ENCODE measurements at places on chromosomes 6 and 20. TPM values are rescaled to one million over a fixed set of nuclear protein-coding genes. Genes with fewer than 3 reads are reported as not detected.

GRCh38 chr20:24693466-24694156 lies 224.2 kb downstream of the SYNDIG1 start:
- DNase-seq = no peak

DNA sequence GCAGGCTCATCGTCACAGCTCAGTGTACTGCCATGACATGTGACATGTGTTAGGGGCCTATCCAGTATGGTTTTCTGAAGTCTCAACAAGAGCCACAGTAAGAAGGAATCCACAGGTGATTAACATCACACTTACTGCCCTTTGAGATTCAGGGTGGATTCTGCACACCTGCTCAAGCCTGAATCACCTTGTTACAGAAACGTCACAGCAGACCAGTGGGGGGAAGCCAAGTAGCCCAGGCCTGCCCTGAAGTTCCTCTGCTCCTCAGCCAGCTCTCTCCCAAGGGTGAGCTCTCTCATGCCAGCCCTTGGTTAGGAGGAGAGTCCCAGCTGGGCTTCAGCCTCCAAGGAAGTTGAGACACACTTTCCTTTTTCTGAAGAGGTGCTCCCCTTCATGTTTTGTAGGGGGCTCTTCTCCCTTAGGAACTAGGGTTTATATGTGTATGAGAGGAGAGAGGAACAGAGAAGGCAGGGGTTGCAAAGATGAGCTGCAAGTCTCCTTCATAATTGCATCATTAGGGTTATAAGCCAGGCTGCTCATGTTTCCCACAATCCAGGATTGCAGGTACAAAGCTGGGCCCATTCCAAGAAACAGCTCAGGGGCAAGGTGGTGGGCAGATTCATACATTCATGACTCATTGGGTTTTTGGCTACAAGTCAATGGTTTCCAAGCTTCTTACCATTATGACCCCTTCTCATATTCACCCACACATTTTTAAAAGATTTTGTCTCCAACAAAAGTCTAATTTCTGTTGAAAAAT lies 11.6 kb downstream of the GSS start:
- no peak for DNase-seq

- no peak for DNase-seq
Measured at GRCh38 chr6:161486361-161487216, 212.7 kb upstream of the AGPAT4 start.

DNA sequence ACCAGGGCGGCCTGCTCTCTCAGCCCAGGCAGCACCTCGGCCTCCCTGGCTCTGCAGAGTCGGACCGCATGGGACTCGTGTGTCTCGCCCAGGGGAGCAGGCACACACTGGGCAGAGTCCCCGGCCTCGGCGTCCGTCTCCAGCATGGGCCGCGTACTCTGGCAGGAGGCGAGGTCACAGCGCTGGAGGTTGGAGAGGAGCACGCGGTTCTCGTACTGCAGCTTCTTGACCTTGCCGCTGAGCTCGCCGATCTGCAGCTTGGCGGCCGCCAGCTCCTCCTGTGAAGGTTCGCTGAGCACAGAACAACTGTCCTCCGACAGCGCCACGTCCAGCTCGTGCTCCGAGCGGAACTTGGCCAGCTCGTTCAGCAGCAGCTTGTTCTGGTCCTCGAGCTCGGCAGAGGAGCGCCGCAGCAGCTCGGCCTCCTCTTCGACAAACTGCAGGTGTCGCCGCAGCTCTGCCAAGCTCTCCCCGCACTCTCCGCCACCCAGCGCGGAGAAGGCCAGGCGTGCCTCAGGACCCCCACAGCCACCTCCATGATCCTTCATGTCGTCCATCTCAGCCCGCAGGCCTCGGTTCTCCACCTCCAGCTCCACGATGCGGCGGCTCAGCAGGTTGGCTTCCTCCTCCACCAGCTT lies 42.0 kb upstream of the DSN1 start:
- no peak for DNase-seq

DNA sequence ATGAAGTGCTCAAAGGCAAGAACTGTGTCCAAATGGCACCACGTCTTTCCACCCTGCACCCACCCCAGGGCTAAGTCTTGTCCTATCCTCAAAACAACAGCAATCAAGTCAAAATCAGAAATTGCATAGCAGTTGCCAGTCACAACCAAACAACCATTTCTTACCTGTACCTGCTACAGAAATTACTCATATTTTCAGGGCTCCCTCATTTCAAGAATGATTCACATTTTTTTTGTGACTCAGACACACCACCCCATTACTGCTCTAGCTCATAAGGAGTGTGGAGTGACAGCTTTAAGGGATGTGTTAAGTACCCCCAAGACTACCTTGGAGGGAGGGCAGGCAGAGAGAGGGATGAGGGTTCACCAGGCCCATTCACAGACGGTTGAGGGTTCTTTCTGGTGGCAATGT lies 111.7 kb downstream of the TRERF1 start:
- DNase-seq = no peak

DNA sequence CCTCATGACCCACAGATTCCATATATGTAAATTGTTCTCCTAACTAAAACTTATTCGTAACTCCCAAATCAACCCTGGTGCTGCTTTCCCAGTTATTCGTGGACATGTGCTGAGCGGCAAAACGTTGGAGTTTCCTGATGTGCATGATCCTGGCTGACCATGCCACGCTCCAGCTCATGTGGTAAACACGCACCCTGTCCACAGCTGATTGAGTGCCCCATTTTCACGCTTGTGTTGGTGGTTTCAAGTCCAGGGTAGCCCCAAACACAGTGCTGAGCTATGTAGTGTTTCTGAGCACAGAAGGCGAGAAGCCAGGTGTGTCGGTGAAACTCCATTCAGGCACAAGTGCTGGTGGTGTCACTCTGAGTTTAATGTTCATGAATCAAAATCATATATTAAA lies 19.1 kb upstream of the FOXC1 start:
- DNase-seq = no peak

DNA sequence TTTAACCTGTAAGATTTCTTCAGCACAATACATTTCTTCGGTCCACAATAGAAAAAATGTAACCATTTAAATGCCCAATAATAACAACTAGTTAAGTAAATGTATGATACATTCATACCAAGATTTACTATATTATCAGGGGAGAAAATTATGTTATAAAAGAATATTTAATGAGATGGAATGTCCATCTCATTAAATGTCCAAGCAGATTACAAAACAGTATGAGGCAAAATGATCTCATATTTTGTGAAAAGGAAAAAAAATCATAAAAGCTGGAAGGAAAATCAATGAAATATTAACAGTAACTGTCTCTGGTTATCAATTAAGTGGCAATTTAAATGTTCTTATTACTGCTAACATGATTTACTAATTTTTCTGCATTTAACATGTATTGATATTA lies 10.1 kb upstream of the HEY2 start:
- no peak for DNase-seq

DNA sequence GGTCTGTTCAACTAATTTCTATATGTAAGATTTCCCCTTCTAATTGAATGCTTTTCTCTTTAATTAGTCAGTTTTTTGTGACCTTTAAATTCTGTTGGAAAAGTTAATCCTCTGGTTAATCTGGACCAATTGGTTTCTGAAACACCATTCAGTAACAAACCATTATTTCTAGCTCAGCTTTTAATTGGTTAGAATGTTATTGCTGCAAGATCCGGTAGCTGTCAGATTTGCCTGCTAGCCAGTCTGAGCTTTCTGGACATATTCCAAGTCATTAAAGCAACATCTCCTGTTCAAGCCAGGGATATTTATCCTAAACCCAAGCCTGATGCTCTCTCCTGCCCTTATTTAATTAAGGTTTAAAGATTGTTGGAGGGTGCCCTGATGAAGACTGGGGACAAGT lies 55.1 kb upstream of the FBXL4 start:
- no peak for DNase-seq

GRCh38 chr20:53940907-53941545 lies 129.4 kb downstream of the BCAS1 start:
- DNase-seq = peak; percentile 70

DNA sequence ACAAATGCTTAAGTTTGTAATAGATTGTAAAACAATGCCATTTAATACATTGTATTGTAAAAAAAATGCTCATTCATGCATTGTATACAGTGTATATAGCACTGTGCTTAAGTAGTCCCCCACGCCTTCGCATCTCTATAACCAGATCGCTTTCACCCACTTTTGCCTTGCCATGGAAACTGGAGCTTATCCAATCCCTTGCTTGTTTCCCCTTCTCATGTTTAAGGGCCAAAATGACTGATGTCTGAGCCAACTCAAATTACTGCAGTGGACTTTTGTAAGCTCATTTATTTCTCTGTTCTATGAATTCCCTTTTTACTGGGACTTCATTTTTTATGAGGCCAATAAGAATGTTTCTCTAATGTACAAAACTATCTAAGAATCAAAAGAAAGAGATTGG lies 730.9 kb upstream of the GJE1 start:
- DNase-seq = no peak

DNA sequence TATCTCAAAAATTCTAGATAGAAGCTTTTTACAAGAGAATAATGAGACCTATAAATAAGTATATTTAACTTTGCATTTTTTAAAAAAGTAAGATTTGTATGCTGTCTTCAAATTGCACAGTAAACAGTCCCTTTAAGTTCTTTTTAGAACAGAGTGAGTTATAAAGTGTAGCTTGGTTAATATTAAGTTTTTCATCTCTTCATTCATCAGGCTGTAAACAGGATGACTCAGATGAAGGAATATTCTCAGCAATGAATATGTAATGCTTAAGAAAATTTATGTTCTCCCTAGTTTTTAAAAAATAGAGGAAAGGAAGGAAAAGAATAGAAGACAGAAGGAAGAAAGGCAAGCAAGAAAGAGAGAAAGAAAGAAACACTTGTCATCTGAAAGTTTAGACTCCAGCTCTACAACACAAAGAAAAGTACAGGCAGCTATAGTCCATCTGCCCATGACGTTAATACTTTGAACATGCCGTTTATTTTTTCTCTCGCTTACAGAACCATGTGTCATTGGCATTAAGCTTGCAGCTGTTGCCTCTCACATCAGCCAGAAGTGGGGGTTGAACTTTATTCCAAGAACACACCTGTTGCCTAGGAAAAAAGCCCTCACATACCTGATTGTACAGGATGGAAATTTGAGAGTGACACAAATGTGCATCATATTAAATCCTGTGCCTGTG lies 36.1 kb downstream of the CAP2 start:
- DNase-seq = no peak

DNA sequence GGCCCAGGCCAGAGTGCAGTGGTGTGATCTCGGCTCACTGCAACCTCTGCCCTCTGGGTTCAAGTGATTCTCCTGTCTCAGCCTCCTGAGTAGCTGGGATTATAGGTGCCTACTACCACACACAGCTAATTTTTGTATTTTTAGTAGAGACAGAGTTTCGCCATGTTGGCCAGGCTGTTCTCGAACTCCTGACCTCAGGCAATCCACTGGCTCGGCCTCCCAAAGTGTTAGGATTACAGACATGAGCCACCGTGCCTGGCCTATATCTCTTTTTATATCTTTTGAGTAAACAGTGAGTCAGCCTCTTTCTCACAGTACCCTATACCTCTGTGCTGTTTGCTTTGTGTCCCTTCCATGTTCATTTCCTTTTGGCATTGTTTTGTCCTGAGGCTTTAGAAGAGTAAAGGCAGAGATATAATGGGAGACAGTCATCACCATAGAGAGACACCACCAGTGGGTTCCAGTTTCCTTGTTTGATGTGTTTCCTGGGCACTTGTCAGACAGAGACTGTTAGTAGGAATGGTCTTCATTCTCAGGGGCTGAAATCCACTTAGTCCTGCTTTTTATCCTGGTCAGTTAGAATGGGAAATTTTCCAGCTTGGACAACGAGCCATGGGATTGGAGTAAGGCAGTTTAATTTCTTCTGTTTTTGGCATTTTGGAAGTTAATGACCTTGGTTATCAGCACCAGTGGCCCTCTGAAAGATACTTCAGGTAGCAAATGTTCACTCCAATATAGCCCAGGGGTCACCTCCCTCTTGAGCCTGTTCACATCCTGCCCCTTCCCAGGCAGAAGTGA lies 32.2 kb upstream of the ASXL1 start:
- DNase-seq = no peak

GRCh38 chr6:170102038-170102437 lies 188.8 kb downstream of the DLL1 start:
- no peak for DNase-seq

GRCh38 chr6:11701573-11701972 lies 77.0 kb downstream of the ADTRP start:
- no peak for DNase-seq

- no peak for DNase-seq
Measured at GRCh38 chr6:151109869-151110575, 129.7 kb upstream of the AKAP12 start.

DNA sequence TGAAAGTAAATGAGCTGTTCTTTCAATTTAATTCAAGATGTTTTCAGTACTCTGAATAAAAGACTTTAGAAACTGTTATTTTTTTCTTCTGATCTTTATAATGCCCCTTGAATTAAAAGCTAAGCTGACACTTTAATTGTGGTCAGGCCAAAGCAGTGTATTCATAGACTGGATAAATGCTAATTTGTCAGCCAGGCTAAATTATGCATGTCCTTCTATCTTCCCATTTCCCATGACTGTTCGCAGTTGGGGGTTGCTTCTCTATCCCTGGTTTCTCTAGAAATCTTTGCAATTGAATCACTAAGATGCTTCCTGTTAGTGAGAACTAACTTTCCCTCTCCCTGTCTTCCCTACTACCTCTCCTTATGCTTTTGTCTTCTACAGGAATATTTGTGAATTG lies 396.2 kb downstream of the RFPL4B start:
- no peak for DNase-seq

GRCh38 chr6:37559501-37559900 lies 59.8 kb upstream of the CCDC167 start:
- no peak for DNase-seq

DNA sequence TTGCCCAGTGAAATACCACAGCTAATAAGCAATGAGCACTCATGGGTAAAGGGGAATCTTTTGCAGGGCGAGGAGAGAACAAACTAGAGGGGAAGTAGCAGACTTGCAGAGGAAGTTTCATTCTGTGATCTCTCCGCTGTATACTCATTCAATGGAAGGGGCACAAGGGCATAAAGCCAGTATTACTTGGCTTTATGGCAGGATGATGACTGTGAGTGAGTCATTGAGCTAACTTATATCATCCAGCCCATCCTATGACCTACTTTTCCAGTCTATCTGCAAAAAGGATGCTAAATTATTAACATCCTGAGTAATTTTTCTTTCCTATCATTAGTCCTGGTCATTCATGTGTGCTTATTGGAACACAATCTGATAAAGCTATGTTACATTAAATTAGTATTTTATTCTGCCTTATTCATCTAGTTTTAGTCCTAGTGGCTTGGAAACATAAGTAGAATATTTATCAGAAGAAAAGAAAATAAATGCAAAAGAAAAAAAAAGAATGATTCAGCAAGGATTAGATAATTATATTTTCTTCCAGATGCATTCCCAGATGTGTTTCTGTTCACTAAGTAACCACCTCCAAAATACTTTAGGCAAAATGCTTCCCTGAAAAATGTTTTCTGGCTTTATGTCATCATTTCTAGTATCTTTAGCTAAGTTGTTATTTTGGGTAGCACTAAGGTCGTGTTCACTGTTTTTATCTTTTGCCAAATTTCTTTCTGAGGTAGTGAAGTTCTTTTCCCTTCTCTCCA lies 471.7 kb downstream of the CDKAL1 start:
- DNase-seq = no peak

Gene C4B
- 51.0 TPM for total RNA-seq

Gene STMND1
- total RNA-seq = 1.9 TPM

Gene TPX2
- total RNA-seq = 26.6 TPM

Gene TNF
- 0.41 TPM for total RNA-seq
